Activated CD4-positive, alpha-beta T cell treated with anti-CD3 and anti-CD28 coated beads, Interleukin-10, Interleukin-2, amounts not matched to agents 100 ng/mL and 50 ng/mL, durations not matched to agents 16 hours and 8 hours (primary cell): ENCODE measurements at places on chromosomes 3 and 15.

GRCh38 chr3:144839991-144840390, 868.4 kb downstream of the DIPK2A start:
- no peak for DNase-seq

DNA sequence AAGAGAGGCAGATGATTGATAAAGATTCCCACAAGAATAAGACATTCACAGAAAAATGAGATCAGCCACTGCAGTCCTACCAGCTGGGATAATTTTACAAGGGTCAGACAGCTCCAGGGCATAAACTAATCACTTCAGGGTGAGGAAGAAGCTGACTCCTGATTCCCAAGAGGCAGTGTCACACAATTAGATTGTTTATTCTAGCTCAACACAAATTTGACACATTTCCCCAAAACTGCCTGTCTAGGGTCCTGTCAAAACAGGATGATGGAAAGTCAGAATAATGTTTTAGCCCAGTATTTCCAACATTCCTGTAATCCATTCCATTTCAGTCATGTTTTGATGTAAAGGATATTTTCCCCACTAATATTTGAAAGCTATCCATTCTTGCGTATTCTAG, 110.8 kb downstream of the TNIK start:
- DNase-seq = no peak

- no peak for DNase-seq
Measured at GRCh38 chr15:65618560-65619109, 3.1 kb upstream of the SLC24A1 start.

DNA sequence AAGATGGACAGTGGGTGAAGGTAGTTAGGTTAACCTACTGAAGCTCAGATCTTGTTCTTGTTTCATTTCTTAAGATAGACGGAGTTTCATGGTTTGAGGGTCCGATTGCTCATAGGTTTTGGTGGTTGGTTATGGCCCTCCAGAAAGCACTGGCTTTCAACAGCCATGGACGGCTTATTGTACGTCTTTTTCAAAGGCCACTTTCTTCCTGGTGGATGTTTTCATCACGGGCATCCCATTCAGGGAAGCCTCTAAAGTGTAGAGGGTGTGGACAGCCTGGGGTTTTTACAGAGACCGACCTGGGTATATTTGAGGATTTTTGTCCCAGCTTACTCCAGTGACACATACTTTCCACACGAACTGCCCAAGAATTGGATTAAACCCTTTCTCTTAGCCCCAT, 132.7 kb upstream of the ONECUT1 start:
- DNase-seq = no peak

DNA sequence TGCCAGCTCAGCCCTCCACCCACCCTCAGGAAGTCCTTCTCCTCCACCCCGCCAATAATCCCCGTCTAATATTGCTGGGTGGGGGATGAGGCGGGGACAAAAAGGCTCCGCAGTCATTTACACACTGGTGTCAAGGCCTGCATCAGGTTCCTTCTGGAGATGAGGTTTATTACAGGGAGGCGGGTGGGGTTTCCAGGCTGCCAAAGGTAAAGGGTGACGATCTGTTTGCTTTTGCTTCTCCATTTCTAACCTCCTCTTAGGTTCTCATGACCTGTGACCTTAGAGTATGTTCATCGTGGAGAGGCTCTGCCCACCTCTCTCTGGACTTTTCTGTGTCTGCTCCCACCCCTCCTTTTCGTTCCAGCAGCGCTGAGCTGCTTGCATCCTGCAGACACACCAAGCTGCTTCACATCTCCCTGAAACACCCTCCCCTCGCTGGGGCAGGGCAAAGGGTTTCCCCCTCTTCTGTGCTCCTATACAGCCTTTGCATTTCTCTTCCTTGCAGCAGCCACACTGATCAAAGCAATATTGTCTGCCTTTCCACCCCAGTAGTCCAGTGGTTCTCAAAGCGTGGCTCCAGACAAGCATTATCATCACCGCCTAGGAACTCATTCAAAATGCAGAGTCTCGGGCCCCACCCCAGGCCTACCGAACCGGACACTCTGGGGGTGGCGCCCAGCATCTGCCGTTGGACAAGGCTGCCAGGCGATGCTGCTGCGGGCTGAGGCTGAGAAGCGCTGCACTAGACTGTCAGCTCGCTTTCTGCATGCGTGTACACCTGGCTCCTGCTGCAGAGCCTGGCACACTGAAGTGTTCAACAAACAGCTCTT, 26.6 kb downstream of the CA12 start:
- DNase-seq = no peak

DNA sequence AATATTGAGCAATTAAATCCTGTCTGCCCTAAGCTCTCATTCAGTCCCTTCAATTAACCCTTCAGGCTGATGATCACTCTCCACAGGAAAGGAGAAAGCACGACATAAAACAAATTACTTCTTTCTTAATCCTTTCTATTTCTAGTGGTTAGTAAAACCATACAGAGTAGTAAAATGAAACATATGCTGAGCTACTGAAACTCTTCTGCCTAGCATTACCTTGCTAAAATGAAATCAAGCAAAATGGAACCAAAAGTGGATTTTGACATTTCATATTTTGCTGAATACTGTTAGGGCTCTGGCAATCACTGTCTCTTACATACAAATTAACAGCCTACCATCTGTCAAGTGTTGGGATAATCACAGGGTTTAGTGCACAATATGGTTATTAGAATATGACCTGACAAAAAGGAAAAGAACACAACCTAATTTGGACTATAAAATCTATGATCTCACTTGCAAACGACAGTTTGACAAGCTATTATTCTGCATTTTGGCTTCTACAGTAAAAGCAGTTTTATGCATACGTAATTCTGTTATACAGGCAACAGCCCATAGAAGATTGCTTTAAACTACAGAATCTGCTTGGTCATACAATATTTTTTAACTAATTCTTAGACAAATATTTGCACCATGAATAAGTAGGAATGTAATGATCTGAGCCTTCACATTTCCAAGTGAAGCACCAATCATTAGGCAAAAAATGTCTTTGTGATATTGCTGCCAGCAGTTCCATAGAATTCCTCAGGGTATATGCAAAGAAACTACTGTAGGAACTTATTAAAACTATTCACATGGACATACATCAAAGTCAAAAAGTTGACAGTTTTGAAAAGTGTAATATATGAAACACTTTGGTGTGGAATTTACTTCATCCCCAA, 105.0 kb downstream of the FHIT start:
- DNase-seq = no peak

DNA sequence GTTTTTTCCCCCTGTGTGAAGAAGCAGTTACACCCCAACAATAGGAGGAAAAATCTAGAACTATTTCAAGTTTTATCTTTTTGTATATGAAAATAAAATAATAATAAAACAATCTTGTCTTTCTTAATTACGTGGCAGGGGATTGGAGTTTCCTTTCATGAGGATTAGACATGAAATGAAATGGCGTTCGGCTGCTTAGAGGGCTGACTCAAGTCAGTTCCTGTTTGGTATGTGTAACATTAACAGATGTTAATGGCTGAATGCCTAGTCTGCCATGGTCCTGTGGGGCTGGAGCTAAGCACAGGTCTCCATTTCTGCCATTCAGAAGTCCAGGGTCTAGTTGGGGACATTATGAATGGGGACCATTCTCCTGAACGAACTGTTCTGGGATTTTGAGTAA, 3.1 kb upstream of the EXOG start:
- DNase-seq = no peak

DNA sequence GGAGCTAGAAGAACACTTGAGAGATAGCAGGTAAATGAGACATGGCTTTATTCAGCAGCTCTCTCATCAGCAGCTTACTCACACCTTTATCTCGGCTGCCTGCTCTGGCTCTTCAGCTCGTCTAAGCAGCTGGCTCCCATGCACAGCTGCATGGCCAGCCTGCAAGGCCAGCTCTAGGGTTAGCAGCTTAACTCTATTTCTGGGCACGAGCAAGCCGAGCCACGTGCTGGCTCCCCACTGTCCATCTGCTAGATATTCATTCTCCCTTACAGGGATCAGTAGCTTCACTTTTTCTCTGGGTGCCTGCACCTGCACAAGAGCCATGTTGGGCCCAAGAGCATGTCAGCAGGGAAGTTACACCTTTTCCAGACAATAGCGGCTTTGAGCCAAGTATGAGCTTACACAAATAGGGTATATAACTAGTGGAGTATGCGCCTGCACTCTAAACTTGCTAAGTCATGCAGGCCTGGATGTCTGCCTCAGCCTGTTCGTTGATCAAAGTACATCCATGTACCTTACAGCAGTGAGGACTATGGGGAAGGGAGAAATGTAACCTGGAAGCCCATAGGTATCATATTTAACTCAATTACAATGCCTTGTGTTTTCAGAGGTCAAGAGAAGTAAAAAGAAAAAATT, 174.9 kb upstream of the SNTN start:
- no peak for DNase-seq

GRCh38 chr15:98715890-98716443, 67.6 kb downstream of the IGF1R start:
- no peak for DNase-seq

GRCh38 chr3:5005367-5005766, 26.1 kb downstream of the BHLHE40 start:
- no peak for DNase-seq

DNA sequence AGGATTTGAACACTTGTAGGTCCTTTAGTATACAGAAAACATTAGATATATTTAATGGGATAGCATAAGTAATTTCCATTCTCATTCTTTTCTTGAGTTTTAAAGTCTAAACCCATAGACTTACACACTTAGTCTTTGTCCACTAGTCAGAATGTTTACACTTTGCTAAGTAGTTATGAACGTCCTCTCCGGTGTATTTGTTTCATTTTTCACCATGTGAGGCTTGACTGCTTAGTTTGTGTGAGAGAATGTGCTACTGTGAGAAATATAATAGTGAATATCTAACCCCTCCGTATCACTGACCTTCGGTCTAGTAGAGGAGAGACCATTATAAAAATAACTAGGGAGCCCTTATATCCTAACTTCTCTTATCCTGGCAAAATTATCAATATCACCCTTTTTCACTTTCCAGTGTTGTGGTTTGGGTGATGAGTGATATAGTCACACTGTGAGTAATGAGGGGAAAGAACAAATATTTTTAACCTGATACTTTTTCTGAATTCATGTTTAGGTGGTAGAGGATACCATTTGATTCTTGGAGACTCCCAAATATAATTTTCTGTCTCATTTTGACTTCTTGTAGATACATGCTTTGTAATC, 122.4 kb downstream of the UBE2E2 start:
- peak; percentile 13 for DNase-seq

- DNase-seq = no peak
Measured at GRCh38 chr3:178583963-178584575, 47.8 kb downstream of the KCNMB2 start.

DNA sequence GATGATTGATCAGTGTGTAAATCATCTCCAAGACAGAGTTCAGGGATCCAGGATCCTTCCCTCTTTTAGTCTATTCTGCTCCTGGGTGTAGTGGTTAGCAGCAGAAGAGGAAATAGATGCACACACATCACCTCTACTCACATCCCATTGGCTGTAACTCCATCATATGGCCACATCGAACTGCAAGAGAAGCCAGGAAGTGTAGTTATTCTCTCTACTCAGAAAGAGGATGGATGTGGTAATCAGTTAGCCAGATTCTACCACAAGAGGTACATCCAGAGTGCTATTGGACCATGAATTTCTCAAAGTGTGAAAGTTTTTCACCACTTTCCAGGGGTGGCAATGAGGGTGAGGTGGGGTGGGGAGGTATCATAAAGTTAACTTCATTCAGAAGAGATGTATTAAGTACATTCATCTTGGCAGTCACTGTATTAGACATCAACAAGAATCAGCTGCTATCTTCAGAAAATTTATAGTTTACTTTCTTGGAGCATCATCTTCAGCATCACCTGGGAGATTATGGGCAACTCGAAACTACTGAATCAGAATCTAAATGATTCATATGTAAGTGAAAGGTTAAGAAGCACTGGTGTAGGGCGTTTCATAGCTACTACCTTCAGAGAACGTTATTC, 60.6 kb upstream of the GAP43 start:
- peak; percentile 43 for DNase-seq

GRCh38 chr15:27550635-27551034, 548.5 kb downstream of the OCA2 start:
- no peak for DNase-seq

DNA sequence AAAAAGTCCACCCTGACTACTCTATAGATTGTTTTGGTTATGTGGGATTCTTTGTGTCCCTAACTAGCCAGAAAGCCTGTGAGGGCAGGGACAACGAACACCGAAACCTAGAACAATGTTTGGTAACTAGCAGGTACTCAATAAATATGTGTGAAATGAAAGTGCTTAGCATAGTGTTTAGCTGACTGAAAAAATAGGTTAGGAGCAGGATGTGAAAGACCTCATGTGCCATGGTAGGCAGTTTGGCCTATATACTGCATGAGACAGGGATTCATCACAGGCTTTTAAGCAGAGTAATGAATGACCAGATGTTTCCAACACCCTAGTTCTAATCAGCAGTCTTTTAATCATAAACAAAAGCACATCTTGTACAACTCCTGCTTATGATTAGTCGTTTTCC, 64.2 kb downstream of the MYO5A start:
- peak; percentile 81 for DNase-seq

GRCh38 chr3:69403454-69403853, 17.6 kb upstream of the FRMD4B start:
- no peak for DNase-seq

DNA sequence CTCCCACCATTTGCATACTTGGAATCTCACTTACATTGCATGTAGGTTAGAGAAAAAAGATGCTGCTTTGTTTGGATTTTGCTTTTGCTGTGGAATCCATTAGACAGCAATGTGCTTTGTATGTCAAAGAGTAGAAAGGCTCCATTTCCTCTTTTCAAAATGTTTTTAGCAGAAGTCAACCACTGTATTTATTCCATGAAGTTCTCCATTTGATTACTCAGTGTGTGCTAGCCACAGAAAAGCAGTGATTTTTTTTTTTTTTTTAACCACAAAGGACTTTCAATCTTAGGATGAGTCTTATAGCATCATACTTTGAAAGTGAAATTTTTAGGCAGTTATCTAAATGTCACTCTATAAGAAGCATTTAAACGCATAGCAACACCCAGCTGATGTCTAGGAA, 285.0 kb upstream of the ADAMTS9 start:
- peak; percentile 39 for DNase-seq

DNA sequence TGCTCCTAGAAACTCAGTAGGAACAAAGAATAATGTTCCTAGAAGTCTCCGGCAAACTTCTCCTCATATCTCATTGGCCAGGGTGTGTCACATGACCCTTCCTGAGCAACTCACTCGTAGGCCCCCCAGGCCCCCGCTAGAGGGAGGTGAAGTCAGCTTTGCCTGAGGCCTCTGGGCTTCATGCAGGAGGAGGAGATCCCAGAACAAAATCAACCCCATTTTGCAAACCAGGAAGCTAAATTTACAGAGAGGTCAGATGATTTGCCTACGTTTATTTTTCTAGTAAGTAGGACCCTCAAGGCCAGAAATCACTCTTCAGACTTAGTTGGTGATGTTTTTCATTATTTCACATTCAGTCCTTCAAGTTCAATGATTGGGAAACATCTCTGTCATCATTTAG, 99.1 kb downstream of the SSR3 start:
- no peak for DNase-seq

GRCh38 chr15:52021128-52021671, 2.2 kb downstream of the MAPK6 start:
- DNase-seq = peak; percentile 92

- peak; percentile 25 for DNase-seq
Measured at GRCh38 chr3:31620656-31621055, 87.9 kb downstream of the STT3B start.
